ENCODE measurements at places on chromosomes 12 and 14.

DNA sequence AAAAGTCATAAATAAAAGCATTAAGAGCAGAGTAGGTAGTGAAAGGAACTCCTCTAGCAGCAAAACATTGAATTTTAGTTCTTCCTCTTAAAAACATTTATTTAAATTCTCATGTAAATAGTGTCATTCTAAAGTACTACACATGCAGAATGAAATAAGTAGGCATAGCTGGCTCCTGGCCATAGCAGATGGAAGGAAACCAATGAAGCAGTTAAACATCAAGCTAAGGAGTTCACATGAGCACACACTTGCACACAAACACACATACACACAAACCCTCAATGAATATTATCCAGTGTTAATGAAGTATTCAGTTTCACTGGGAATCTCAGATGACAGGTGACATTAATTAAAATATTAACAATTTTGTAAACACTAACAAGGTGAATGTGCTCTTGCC, 69.3 kb downstream of the SLC35F4 start:
- no peak for DNase-seq

DNA sequence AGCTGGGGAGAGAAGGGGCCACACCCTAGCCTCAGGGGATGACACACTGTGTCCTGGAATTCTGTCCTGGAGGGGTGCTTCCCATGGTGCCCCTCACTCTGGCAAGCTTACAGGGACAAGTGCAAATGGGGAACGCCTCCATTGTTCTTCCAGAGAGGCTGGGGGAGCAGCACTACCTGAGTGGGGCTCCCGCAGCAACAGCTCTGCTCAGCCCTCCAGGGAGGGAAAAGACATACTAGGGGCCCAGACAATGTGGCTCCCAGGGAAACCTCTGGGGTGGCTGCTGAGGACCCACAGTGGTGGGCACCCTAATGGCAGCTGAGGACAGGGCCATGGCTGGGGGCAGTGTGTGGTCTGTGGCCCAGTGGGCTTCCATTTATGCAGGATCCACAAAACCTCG, 69.4 kb downstream of the PLEKHG3 start:
- no peak for DNase-seq

- no peak for DNase-seq
Measured at GRCh38 chr14:22304326-22304725, 284.7 kb downstream of the DAD1 start.

- DNase-seq, result no peak
Measured at GRCh38 chr14:45787167-45787566, 534.2 kb upstream of the MIS18BP1 start.

- DNase-seq, result no peak
Measured at GRCh38 chr14:98889836-98890185, 382.2 kb downstream of the BCL11B start.

GRCh38 chr12:124078800-124079199, 105.8 kb downstream of the ZNF664 start:
- no peak for DNase-seq
